Stimulated activated CD8-positive, alpha-beta memory T cell treated with anti-CD3 and anti-CD28 coated beads, Interleukin-4, amount 100 ng/mL, for 1 hour (primary cell): ENCODE measurements at places on chromosomes 2 and 18.

DNA sequence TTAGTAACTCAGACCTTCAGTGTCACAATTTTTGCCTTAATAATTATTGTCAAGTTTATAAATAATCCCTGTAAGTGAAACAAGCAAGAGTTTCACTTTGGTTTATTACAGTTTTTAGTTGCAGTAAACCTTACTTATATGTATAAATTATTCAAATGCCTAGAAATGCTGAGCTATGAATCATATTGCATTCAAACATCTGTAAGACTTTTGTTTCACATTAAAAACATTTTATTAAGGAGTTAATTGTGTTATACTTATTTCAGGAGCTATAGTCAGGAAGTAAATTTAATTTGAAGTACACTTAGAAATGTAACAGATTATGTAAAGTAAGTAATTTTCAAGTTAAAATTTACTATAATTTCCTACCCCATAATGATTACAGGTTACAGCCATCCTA is 3.9 kb upstream of the ETAA1 start:
- no peak for DNase-seq

GRCh38 chr2:163732727-163733126 is 3.1 kb downstream of the FIGN start:
- DNase-seq = no peak

DNA sequence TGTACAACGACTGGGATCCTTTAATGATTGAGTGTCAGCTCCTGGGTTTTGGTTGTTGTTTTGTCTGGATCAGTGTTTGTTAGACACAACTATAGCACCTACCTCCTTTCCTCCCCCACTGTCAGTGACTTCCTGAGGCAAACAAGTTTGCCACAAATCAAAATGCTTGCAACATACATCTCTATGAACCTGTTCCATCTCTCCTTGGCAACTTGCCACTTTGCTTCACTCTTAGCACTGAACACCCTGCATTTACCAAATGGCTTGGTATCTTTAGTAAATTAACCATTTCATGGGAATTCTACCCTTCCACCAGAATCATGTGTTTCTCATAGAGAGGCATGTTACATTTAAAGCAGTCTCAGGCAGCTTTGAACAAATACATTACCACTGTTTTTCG is 301.1 kb upstream of the TANK start:
- no peak for DNase-seq

- DNase-seq = no peak
Measured at GRCh38 chr18:52897611-52898484, 557.9 kb downstream of the DCC start.

- DNase-seq = no peak
Measured at GRCh38 chr2:120463527-120463926, 117.6 kb downstream of the INHBB start.

- DNase-seq = no peak
Measured at GRCh38 chr2:102366406-102367112, 11.0 kb downstream of the IL18R1 start.
